ENCODE measurements at places on chromosomes 5 and 9.

- DNase-seq = no peak
These were observed 675.3 kb upstream of the CCNG1 start for GRCh38 chr5:162762119-162762518.

DNA sequence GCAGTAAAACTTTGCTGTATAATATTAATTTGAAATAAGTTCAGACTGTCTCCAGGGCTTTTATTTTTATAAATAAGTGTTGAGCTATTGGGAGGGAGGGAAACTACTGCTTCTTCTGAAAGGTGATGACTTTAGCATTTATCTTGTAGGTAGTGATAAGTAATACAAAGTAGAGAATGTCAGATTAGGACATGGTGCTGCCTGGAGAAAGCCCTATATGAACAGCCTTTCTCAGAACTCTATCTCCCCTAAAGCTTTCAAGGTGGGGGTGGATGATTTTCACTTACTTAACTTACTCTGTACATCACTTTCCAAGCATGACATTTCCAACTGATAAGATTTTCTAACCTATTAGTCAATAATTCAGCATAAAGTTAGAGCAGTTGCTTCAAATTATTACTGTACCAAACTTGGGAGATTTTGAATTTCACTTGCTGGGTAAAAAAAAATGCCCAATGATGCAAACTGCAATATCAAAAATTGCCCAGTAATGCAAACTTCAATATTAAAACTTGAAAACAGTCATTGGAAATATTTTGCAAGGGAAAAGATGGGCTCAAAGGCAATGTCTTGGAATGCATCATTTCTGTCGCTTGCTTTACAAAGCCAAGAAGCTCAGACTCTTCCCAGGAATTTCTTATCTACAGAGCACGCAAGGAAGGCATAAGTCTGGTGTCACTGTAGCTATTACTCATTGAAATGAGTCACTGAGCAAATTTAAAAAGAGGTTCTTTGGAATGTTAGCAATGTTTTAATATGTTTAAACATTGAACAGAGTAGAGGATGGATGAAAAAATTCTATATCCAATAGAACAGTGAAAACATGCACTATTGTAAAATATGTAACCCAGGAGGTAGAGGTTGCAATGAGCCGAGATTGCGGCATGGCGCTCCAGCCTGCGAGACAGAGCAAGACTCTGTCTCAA, 569.5 kb downstream of the PSAT1 start:
- DNase-seq = no peak

DNA sequence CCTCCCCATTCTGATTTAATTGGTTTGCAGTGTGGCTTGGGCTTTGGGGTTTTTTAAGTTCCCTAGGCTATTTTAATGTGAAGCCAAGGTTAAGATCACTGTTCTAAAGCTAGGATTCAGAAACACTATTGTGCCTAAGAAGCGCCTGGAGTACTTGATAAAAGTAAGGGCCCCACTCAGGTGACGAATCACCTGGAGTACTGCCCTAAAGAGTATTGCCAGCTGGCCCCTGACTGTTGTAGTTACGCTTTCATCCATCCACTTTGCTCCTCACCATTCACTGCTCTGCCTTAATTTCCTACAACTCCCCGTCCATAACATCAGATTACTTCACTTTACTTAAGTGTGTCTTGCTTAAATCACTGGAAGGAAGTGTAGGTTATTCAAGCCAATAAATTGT, 119.3 kb downstream of the CD180 start:
- no peak for DNase-seq

GRCh38 chr5:169668732-169669131, 31.7 kb downstream of the DOCK2 start:
- DNase-seq = no peak

DNA sequence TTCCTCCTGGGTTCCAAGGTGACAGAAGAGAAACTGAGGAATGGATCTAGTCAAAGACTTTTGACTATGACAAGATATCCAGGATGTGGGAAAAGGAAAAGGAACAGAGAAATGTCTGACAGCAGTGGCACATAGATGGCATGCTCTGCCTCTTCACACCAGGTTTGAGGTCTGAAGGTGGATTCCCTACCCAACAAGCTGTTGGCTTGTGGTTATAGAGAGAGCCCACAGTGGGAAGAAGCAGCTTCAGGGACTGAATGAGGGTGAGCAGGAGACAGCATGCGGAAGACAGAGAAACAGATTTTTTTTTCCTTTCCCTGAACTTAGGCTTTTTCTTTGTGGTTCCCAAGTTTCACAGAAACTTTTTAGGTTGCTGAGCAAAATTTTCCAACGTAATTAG, 20.6 kb downstream of the IFNW1 start:
- no peak for DNase-seq
